ENCODE measurements at places on chromosomes 1 and 21. TPM values are rescaled to one million over a fixed set of nuclear protein-coding genes. Genes with fewer than 3 reads are reported as not detected.

GRCh38 chr1:32334864-32335534 lies 1.0 kb downstream of the MARCKSL1 start:
- peaks cover 21% of the 10 kb centered on the region for H3K4me1 ChIP-seq
- peak overlapping the region; percentile 61 for H3K4me3 ChIP-seq
- H3K36me3 ChIP-seq, result peaks cover 9% of the 10 kb centered on the region
- no peak overlapping the region for H3K27ac ChIP-seq
- peak; percentile 68 for DNase-seq
- no peaks in the 10 kb centered on the region for H3K27me3 ChIP-seq

DNA sequence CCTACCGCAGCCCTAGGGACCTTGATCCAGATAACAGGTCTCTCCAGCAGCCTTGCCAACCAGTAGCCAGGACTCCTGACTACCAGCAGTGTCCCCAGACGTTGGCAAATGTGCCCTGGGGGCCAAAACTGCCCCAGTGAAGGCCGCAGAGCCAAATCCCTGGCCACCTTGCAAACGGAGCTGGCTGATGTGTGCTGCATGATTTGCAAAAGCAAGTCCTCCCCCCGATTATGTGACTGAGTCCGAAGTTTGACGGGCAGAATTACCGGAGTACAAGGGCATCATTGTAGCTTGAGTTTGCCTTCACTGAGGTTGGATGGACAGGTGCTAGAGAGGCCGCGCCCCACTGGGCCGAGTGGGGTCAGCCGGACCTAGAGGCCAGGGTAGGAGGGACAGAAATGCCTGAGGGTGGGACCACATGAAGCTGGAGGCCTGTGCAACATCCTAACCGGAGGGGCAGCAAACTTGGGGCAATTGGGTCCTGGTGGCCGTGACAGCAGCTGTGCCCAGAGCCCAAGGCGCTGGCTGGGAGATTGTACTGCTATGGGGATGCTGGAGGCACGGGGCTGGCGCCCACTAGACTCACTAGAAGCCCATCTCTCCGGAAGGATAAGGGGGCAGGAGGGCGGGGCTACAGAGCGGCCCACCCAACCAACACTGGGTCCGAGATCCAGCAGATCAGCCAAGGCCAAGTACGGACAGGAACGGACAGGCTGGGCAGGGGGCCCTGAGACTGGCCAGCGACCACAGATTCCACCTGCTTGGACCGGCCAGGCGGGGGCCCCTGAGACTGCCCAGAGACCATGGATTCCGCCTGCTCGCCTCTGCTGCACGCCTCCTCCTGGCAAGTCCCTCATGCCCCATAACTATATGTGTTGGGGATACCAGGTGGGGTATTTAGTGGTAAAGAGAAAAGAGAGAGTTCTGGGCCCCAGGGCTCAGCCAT lies 2.8 kb downstream of the ARHGEF16 start:
- H3K27ac ChIP-seq, result no peak overlapping the region
- no peaks in the 10 kb centered on the region for H3K27me3 ChIP-seq
- H3K36me3 ChIP-seq, result no peaks in the 10 kb centered on the region
- no peak for DNase-seq
- H3K4me1 ChIP-seq, result peaks cover 60% of the 10 kb centered on the region
- H3K4me3 ChIP-seq, result no peak overlapping the region

DNA sequence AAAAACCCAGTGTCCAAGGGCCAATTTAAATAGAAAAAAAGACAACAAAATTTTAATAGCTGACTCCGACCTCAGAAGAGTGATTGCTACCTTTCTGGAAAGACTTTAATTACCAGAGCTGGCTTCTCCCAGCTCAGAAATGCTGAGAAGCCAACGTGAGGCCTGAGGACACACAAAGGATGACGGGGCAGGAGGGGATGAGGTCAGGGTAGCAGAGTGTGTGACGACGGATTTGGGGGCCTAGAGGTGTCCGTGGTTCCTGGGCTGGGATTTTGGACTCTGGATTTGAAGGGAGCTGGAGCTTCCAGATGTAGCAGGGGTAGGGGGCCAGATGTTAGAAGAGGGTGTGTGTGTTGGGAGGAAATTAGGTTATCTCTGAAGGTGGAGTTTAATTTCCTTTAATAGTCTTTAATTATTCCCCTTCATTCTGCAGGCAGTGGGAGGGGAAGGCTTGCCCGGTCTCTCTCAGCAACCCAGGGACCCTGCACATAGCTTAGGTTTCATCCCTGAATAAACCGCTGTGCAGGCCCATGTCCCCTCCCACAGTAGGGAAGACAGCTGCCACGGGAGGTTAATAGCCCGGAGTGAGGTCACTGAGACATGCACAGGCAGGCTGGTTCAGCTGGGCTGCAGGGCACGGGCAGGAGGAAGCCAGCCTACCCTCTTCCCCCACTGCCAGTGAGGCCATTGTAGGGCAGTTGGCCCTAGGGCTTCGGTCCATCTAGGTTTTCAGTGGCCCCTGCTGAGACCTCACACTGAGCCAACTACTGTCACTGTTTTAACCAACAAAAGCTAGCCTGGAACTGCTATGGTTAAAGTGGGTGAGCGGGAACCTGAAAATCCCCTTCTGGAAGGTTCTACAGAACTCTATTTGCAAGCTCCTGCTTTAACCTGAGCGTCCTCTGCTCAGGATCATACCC lies 3.8 kb upstream of the PADI3 start:
- DNase-seq, result no peak
- H3K4me1 ChIP-seq, result no peaks in the 10 kb centered on the region
- no peaks in the 10 kb centered on the region for H3K27me3 ChIP-seq
- H3K4me3 ChIP-seq, result no peak overlapping the region

DNA sequence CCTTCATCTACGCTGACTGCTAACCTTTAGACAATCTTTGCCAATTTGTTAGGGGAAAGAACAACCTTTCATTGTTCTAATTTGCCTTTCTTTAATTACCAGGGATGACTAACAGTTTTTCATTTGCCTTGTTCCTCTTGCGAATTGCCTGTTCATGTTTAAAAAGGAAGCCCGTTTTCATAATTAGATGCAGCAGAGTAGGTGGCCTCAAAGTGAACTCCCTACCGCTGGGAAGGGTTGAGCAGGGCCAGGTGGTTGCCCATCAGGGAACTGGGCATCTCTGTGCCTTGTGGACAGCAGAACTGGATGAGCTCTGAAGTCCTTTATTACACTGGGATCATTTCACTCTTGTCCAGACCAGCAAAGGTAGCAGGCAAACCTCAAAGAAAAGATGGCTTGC lies 59.0 kb downstream of the HIVEP3 start:
- no peak overlapping the region for H3K27ac ChIP-seq
- no peak for DNase-seq
- H3K4me1 ChIP-seq, result no peaks in the 10 kb centered on the region
- no peaks in the 10 kb centered on the region for H3K27me3 ChIP-seq

- H3K27ac ChIP-seq, result peak overlapping the region; percentile 82
- DNase-seq, result peak; percentile 51
- H3K4me3 ChIP-seq, result peak overlapping the region; percentile 79
- peaks cover 39% of the 10 kb centered on the region for H3K4me1 ChIP-seq
- H3K36me3 ChIP-seq, result no peaks in the 10 kb centered on the region
Measured at GRCh38 chr1:165631342-165632151, 513 bp downstream of the MGST3 start.

DNA sequence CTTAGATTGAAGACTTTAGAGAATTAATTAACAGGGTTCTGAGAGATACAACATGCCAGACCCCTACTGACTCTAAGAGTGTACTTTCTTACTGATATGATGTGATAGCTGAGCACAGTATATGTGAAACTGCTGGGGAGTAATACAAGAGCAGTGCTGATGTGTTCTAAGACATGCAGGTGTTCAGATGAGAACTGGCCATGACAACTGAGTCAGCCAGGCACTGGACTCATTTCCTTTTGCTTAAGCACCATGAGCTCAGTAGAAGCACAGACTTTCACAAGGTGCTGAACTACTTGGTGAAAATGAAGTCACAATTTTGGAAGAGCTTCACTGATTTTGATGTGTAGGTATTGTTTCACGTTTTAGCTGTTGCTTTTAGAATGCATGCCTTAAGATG lies 15.9 kb upstream of the POGZ start:
- H3K36me3 ChIP-seq, result no peaks in the 10 kb centered on the region
- H3K27me3 ChIP-seq, result no peaks in the 10 kb centered on the region
- no peak overlapping the region for H3K27ac ChIP-seq

GRCh38 chr1:230139315-230139714 lies 72.3 kb downstream of the GALNT2 start:
- H3K4me3 ChIP-seq, result no peak overlapping the region
- no peaks in the 10 kb centered on the region for H3K27me3 ChIP-seq
- no peaks in the 10 kb centered on the region for H3K36me3 ChIP-seq
- no peak for DNase-seq
- H3K27ac ChIP-seq, result no peak overlapping the region

GRCh38 chr1:165109013-165109412 lies 247.5 kb downstream of the LMX1A start:
- H3K36me3 ChIP-seq, result no peaks in the 10 kb centered on the region
- H3K27me3 ChIP-seq, result peaks cover 4% of the 10 kb centered on the region
- no peaks in the 10 kb centered on the region for H3K4me1 ChIP-seq
- no peak overlapping the region for H3K4me3 ChIP-seq
- DNase-seq, result no peak

- H3K27me3 ChIP-seq, result no peaks in the 10 kb centered on the region
- no peak overlapping the region for H3K4me3 ChIP-seq
- H3K4me1 ChIP-seq, result no peaks in the 10 kb centered on the region
Measured at GRCh38 chr1:188514917-188515316, 1686.2 kb downstream of the PLA2G4A start.

DNA sequence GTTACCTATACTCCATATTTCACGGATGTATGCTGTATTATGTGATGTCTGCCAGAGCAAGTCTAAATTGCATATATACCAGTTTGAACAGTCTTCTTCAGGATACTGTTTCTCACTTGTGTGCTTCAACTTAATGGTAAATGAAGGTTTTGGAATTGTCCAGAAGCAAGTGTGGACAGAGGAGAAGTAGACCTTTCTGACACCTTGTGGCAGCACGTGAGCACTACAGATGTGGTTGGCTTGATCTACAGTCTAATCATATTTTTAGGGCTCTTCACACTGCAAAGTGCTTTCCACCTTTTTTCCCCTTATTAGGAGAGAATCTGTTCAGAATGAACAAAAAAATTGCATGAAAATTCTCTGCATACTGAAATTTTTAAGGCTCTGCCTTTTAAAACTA lies 10.9 kb downstream of the MORC3 start:
- peaks cover 34% of the 10 kb centered on the region for H3K4me1 ChIP-seq
- H3K36me3 ChIP-seq, result peaks cover 5% of the 10 kb centered on the region
- peak; percentile 73 for DNase-seq

GRCh38 chr1:80929868-80930508 lies 870.7 kb upstream of the ADGRL2 start:
- no peaks in the 10 kb centered on the region for H3K4me1 ChIP-seq
- H3K4me3 ChIP-seq, result no peak overlapping the region
- H3K27ac ChIP-seq, result no peak overlapping the region
- no peak for DNase-seq

DNA sequence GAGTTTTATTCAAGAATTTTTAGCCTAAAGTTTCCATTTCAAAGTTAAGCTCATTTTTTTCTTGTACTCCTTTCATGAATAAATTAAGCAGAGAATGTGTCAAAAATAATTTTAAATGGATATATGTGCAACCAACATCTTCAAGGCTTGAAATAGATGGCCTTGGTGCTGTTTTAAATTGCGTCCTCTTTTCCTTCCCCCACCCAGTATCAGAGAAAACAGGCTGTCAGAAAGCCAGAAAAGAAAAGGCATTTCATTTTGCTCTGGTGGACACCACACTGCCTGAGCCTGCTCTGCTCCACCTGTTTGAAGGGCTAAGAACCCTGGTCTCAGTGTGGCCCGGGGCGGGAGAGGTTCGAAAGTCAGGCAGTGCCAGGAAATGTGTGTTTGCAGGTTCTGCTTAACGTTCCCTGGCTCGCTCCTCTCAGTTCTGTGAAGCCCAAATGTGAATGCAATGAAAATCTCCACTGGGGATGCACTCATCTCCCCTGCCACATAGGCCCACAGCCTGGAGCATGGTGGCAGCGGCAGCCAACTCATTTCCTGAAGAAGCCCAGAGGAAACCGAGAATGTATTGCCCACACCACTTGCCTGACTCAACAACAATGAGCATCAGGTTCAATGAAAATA lies 134.4 kb downstream of the SDCCAG8 start:
- no peak overlapping the region for H3K27ac ChIP-seq
- no peaks in the 10 kb centered on the region for H3K27me3 ChIP-seq
- no peaks in the 10 kb centered on the region for H3K4me1 ChIP-seq
- H3K36me3 ChIP-seq, result no peaks in the 10 kb centered on the region

DNA sequence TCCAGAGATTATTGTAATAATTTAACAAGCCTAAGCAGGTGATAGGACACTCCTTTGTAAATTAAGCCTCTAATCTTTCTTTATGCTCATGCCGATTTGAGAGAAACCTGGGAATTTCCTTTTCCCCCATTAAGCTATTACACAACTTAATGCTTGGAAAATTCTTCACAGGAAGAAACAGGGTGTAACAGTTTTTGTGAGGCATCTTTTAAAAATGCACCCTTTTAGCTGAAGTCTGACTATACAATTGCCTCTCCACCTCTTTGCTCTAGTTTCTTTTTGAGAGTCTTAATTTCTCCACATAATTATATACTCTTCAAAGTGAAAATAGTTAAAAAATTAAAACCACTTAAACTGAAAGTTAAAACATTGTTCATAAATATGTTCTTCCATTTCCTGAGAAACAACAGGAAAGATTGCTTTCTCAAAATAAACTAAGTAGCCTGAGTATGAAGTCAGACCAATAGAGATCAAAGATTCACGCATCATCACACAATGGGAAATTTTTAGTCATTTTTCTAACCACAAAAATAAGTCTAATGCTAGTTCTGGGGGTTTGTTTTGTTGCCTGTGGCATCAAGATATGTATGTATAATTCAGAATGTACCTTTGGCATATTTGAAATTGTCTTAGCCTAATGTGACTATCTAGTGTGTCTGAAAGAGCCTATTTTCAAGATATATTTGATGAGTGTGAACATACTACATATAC lies 34.7 kb downstream of the LRRC8D start:
- no peaks in the 10 kb centered on the region for H3K27me3 ChIP-seq
- DNase-seq, result no peak
- H3K4me3 ChIP-seq, result no peak overlapping the region

DNA sequence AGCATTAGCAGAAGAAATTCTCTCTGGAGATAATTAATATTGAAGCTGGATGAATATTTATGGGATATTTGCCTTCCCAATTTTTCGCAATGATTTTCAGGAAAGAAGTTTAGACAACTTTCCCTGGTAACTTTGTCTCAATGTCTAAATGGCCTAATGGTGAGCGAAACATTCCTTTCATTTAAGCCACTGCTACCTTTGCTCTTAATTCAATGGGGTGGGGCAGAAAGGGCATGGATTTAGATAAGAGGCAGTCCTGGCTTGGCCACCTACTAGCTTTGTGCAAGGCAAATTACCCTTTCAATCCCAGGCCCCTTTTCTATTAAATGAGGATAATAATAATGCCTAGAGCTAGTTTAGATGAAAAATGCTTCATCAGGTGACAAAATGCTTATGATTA lies 27.1 kb upstream of the LYST start:
- H3K27ac ChIP-seq, result no peak overlapping the region
- H3K4me1 ChIP-seq, result peaks cover 7% of the 10 kb centered on the region
- H3K4me3 ChIP-seq, result no peak overlapping the region
- no peaks in the 10 kb centered on the region for H3K27me3 ChIP-seq
- DNase-seq, result no peak

RGS8 gene
- not detected for total RNA-seq

TMPRSS2 gene
- total RNA-seq, result 60.3 TPM

PRAMEF18 gene
- not detected for total RNA-seq

PSMB2 gene
- 13.2 TPM for total RNA-seq

RAB7B gene
- not detected for total RNA-seq

All from body of pancreas (tissue), 4 donors.